ENCODE measurements at places on chromosomes 3 and 15. TPM values are rescaled to one million over a fixed set of nuclear protein-coding genes. Genes with fewer than 3 reads are reported as not detected.
A peak's percentile ranks its signal among the peaks of the same experiment; 100 is the strongest.

ALG1L2 gene
- not detected for polyA plus RNA-seq

- H3K4me1 ChIP-seq, result no peaks in the 10 kb centered on the region
- peak; percentile 57 for DNase-seq
- H3K27ac ChIP-seq, result no peak overlapping the region
- H3K4me3 ChIP-seq, result peak overlapping the region; percentile 28
- H3K36me3 ChIP-seq, result no peaks in the 10 kb centered on the region
Measured at GRCh38 chr3:42831321-42831713, 22.1 kb downstream of the ACKR2 start.

- H3K27ac ChIP-seq, result no peak overlapping the region
- peaks cover 4% of the 10 kb centered on the region for H3K4me1 ChIP-seq
- H3K36me3 ChIP-seq, result no peaks in the 10 kb centered on the region
- H3K27me3 ChIP-seq, result no peaks in the 10 kb centered on the region
Measured at GRCh38 chr3:49665822-49666519, 8.2 kb upstream of the APEH start.

DNA sequence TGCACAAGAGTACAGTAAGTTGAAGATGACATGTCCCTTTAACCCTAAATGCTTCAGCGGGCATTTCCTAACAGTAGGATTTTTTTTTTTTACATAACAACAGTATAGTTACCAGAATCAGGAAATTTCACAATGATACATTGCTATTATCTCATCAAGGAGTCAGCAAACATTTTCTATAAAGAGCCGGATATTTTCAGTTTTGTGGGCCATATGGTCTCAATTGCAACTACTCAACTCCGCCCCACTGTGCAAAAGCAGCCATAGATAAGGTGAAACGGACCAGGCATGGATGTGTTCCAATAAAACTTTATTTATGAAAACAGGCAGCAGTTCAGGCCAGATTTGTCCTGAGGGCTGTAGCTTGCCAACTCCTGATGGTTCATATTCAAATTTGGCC is 130.6 kb downstream of the SMAD6 start:
- H3K4me3 ChIP-seq, result no peak overlapping the region
- H3K4me1 ChIP-seq, result peaks cover 5% of the 10 kb centered on the region
- H3K27ac ChIP-seq, result peak overlapping the region; percentile 32
- DNase-seq, result no peak

GRCh38 chr3:38088126-38089078 is 48.5 kb downstream of the ACAA1 start:
- no peak for DNase-seq
- no peak overlapping the region for H3K4me3 ChIP-seq
- H3K4me1 ChIP-seq, result no peaks in the 10 kb centered on the region
- peaks cover under 1% of the 10 kb centered on the region for H3K27me3 ChIP-seq
- H3K36me3 ChIP-seq, result no peaks in the 10 kb centered on the region
